Activated CD4-positive, alpha-beta T cell treated with anti-CD3 and anti-CD28 coated beads, Interleukin-2, amount 50 U/mL, for 48 hours (primary cell): ENCODE measurements at places on chromosomes 6 and 20.

- no peak for DNase-seq
Measured at GRCh38 chr6:165895421-165896165, 232.6 kb upstream of the PDE10A start.

DNA sequence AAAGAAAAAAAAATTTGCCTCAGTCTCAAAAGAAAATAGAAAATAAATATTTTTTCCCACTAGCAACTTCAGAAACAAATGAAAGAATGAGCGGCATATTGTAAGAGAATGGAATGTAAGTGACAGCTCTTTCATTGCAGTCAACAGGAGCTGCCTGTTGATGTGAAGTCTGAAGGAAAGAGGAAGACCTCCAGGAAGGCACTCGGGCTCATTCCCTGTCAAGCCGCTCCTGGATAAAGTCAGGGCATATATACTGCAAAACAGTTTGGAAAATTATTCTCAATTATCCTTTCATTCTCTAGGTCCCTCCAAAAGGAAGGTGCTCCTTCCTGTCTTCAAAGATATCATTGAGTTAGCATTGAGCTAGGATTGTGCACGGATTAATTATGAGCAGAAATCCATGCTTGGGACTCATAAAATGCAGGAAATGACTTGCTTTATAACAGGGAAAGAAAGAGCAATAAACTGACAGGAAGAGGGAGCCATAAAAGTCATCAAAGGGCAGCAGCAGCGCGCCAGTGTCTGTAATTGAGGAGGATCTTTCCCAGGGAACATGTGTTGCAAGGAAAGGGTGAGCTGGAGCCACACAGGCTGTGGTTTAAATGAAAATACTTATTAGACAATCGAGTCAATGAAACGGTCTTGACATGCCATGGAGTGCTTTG, 218.2 kb downstream of the C6orf118 start:
- no peak for DNase-seq

DNA sequence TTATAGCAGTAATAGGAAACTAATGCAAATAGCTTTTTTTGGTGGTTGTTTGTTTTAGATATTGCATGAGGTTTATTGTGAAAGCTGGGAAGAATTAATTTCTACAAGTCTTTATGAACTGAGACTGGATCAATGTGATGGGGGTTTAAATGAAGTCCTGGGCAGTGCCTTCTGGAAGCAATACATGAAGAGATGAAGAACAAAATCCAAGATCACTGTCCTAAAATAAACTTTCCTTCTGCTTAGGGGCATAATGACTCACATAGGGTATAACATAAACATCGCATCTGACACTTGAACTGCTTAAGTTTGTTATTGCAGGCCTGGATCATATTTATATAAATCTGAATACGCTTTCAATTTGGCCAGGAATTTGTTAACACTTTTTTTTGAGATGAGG, 20.9 kb upstream of the SHLD1 start:
- no peak for DNase-seq

DNA sequence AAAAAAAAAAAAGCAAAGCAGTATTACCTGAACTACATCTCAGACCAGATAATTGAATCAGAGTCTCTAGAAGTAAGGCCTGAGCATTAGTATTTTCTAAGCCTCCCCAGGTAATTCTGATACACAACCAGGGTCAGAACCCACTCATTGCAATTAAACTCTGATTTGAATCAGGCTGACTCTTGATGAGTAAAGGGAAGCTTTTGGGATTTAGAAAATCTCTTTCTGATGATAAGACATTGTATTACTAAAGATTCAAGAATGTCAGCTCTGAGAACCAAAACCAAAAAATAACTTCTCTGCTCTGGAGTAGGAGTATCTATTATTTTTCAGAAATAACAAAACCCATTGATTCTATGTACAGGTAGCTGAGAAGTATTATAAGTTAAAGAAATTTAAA, 100.1 kb upstream of the COL21A1 start:
- DNase-seq, result no peak

DNA sequence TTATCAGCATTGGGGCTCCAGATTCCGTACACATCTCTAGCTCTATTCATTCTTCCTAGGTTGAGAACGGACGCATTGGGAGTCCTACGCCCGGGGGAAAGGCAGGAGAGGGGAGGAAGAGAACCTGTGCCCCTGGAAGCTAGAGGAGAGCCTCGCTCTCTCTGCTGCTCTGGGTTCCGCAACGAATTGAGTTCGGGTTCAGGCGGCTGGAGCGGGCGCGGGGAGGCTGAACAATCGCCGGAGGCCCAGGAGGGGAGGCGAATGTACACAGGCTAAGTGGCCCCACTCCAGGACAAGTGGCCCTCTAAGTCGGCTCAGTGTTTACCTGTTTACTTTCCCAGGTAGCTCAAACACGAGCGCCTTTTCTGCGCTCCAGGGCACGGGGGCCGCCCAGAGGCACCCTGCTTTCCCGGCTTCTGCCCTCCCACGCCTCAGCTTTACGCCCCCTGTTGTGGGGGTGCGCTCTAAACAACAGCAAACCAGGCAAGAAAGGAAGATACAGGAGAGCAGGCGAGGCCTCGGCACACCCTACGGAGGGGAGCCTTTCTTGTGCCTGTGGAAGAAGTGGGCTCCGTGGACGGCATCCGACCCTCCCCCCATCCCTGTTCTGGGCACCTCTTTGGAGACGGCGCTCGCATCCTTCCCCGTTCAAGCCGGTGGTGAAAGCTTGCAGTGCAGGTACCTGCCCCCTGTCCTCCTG, 4.6 kb upstream of the NKX2-2 start:
- no peak for DNase-seq

DNA sequence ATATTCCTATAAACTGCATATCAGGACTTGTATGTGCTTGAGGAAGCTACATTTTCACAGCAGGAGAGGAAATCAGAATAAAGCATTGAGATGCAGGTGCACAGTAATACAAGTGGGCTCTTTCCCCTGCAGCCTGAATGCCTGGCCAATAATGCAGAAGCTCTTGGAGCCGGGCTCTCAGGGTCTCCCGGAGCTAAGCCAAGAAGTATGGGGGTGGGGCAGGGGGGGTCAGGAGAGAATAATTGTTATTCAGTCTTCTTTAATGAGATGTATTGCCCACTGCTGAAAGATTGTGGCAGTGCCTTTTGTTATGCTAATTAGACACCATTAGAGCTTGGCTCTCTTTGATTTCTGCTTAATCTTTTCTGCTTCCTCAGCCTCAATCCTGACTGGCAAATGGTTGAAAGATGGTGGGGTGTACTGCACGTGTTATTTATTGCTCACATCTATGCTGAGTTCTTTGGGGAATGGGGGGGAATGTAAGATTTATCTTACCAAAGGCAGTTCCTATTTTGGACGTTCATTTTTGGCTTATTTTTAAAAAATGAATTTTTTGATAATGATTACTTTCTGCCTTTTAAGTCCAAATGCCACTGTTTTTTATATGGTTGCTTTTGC, 407.6 kb upstream of the SOX4 start:
- DNase-seq, result no peak

- no peak for DNase-seq
Measured at GRCh38 chr20:53390770-53391169, 202.9 kb downstream of the ZNF217 start.

DNA sequence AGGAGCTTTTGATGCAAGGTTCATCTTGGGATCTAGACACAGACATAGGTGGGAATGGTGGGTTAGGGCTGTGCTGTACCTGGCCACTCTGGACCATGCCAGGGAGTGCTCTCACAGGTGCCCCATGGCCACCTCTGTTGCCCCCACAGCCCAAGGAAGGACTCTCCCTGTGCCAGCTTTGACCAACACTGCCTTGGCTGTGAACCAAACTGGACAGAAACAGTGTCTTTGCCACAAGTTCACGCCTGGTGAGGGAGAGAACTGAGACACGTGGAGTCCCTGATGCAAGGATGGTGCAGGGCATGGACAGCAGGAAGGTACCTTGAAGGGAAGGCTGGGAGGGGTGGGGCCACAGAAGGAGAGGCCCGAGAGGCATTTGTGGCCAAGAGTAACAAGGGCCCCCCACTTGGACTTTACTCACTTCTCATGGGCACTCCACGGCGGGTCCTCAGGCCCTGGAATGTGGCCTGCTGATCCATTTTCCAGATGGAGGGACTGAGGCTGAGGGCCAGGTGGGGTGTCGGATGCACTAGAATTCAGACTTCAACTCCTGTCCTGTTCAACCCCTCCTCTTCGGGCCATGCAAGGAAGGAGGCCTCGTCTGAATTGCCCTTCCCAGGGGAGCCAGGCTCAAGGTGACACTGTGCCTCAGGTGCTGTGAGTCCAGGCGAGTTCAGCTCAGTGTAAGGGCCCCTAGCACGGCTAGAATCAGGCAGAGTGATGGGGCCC, 103.3 kb downstream of the YTHDF1 start:
- no peak for DNase-seq

DNA sequence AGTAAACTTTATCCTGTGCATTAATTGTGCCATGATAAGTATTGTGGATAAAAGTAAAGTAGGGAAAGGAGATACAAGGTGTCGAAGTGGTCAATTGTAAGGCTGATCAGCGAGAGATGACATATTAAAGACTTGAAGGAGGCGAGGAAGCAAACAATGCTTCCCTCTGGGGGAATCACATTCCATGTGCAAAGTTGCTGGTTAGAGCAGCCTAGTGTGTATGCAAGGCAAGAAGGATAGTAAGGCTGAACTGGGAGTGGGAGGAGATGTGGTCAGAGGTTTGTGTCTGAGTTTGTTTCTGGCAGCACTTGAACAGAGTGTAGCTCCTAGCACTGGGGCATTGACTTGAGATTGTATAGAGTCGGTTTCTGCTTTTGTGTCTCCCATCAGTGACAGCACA, 122.9 kb downstream of the SLC35F1 start:
- no peak for DNase-seq

DNA sequence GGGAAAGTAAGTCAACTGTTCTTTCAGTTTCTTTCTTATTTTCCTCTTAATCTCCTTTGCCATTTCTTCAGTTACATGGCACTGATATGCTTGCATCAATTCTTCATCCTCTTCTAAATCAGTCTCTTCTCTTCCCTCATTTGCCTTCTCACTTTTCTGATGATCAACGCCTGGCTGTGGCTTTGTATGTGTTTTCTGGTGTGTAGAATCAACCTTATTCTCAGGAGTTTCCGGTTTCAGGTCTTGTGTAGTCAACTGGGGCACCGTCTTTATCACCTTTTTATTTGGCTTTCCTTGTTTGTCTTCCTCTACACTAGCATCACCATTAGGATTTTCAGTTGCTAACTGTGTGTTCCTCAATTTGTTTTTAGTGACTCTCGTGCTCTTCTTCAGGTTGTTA, 31.6 kb downstream of the AHI1 start:
- no peak for DNase-seq

- no peak for DNase-seq
Measured at GRCh38 chr6:88266126-88266525, 100.0 kb upstream of the CNR1 start.
